ENCODE measurements at places on chromosomes 2 and 18.

- no peak for DNase-seq
Observed at GRCh38 chr2:26561376-26561775, 79.8 kb downstream of the CIB4 start.

DNA sequence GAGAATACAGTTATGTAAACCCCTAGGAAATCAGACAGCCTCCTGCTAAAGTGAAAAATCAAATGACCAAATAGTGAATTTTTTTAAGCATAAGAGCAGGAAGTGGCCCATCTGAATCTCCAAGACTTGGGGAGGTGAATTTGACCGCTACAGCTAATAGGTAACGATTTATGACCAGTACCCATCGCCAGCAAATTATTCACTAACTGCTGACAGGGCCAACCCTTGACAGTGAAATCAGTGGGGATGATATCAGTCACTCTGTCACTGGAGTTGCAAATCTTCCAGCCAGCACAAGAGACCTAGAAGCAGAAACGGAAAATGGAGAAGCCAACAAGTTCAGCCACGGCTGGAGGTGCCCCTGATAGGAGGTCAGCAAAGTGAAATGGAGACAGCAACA is 164.3 kb upstream of the PIK3C3 start:
- no peak for DNase-seq

GRCh38 chr2:43169987-43170386 is 56.4 kb downstream of the ZFP36L2 start:
- peak; percentile 72 for DNase-seq

- no peak for DNase-seq
Observed at GRCh38 chr2:222296911-222297599, 1.7 kb downstream of the PAX3 start.

Measured in CD4-positive, alpha-beta T cell treated with Interleukin-1 beta for 1 hour (primary cell).